ENCODE measurements at places on chromosomes 12 and 14. TPM values are rescaled to one million over a fixed set of nuclear protein-coding genes. Genes with fewer than 3 reads are reported as not detected.

Gene MYBPC1
- total RNA-seq: not detected

Gene PAPLN
- total RNA-seq: 1.8 TPM

Gene NXPH4
- total RNA-seq: 0.65 TPM

Gene RNASE1
- total RNA-seq: not detected

Gene KLHDC1
- 4.0 TPM for total RNA-seq

Gene CRIP2
- total RNA-seq: 22.7 TPM

Gene GLT1D1
- total RNA-seq: not detected

Gene PSMD9
- total RNA-seq: 77.2 TPM

Gene CHD8
- total RNA-seq: 39.1 TPM

Gene ZDHHC22
- total RNA-seq: not detected
